ENCODE measurements at places on chromosomes 4 and X. TPM values are rescaled to one million over a fixed set of nuclear protein-coding genes. Genes with fewer than 3 reads are reported as not detected.
A peak's percentile ranks its signal among the peaks of the same experiment; 100 is the strongest.

Gene GABRQ
- total RNA-seq, result not detected

Gene TBC1D9
- 39.5 TPM for total RNA-seq

Gene L1CAM
- 1.2 TPM for total RNA-seq

Gene XAGE2
- total RNA-seq, result 5.2 TPM

Gene FAM53A
- 2.8 TPM for total RNA-seq

Gene ADH7
- total RNA-seq, result not detected

Gene HTN3
- not detected for total RNA-seq

- H3K4me3 ChIP-seq, result no peak overlapping the region
- H3K27me3 ChIP-seq, result no peaks in the 10 kb centered on the region
- no peaks in the 10 kb centered on the region for H3K4me1 ChIP-seq
These were observed 113.8 kb downstream of the PCDH19 start for GRCh38 chrX:100296183-100296753.

DNA sequence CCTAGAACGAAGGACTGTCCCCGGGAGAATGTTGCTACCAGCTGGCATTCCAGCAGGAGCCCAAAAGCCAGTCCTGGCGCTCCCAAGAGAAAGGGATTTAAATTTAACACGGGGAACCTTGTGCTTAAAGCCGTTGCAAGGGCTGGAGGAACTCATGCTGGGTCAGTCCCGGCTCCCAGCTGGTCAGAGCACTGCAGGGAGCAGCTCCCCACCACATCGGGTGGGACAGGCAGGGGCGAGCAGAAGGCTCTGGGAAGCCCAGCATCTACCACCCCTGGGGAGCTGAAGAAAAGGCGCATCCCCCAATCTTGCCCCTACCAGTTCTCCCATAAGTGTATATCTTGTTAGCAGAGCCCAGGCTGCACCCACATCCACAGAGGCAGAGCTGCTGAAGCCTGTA is 15.7 kb downstream of the CFAP99 start:
- no peak overlapping the region for H3K27ac ChIP-seq
- H3K4me3 ChIP-seq, result no peak overlapping the region
- no peaks in the 10 kb centered on the region for H3K4me1 ChIP-seq
- no peaks in the 10 kb centered on the region for H3K27me3 ChIP-seq

GRCh38 chr4:151304226-151304625 is 21.2 kb downstream of the SH3D19 start:
- no peak overlapping the region for H3K27ac ChIP-seq
- H3K36me3 ChIP-seq, result no peaks in the 10 kb centered on the region
- peaks cover 4% of the 10 kb centered on the region for H3K4me1 ChIP-seq
- no peak for DNase-seq
- no peak overlapping the region for H3K4me3 ChIP-seq

DNA sequence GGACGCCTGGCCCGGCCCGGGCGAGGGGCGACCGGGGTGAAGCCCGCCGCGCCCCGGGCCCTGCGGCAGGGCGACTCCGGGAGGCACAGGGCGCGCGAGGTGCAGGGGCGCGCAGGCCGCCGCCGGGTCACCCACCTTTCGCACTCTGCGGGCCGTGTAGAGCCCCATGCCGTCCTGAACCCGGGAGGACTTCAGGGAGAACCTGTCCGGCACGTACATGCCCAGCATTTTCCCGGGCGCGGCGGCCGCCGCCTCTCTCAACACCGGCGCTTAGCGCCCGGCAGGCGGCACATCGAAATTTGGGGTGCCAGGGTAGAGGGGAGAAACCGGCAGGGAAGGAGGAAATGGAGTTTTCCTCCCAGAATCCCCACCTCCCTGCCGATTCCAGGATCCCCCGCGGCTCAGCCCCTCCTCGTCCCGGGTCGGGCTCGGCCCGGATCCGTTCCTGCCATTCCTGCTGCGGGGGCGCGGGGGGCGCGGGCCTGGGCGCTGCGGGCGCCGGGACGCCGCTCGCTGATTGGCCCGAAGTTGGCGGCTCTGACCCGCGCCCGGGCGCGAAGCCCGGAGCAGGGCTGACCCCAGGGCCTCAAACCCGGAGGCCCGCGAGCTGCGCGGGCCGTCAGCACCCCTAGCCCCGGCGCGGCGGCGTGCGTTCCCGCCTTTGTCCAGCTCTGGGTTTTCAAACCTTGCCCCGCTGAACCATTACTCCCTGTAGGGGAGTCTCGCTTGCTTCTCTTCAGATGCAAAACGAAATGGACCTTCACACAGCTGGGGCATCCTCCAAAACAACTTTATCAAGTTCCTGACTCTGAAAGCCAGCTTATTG is at the start of gene PRDM5:
Gene PRDM5 (minus strand): TSS at position 346 of the 826 bp plus-strand sequence. CDS start 118 bp downstream, at position 228.
- DNase-seq, result peak; percentile 88
- H3K27me3 ChIP-seq, result no peaks in the 10 kb centered on the region
- H3K4me3 ChIP-seq, result peak within 1 kb of the TSS; percentile 69
- H3K27ac ChIP-seq, result peak within 1 kb of the TSS; percentile 93
- H3K36me3 ChIP-seq, result no peaks in the 10 kb centered on the region

GRCh38 chr4:109801099-109801789 is 555 bp downstream of the CFI start:
- H3K36me3 ChIP-seq, result no peaks in the 10 kb centered on the region
- H3K27me3 ChIP-seq, result no peaks in the 10 kb centered on the region
- peak overlapping the region; percentile 32 for H3K27ac ChIP-seq

DNA sequence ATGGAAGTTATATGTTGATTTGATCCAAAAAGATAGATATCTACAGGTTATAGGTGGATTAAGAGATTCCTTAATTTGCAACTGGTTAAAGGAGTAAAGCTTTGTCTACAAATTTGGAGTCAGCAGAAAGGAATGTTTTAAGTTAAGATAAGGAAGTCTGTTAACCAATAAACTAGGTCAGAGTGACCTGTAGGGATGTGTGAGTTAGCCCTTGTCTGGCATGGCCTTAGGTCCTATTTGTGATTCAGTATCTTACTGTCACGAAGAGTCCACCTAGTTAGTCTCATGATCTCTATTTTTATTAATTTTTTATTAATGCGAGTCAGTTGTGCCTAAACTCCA is 230.8 kb downstream of the INPP4B start:
- no peaks in the 10 kb centered on the region for H3K27me3 ChIP-seq
- no peak for DNase-seq
- no peak overlapping the region for H3K4me3 ChIP-seq
- H3K27ac ChIP-seq, result no peak overlapping the region

DNA sequence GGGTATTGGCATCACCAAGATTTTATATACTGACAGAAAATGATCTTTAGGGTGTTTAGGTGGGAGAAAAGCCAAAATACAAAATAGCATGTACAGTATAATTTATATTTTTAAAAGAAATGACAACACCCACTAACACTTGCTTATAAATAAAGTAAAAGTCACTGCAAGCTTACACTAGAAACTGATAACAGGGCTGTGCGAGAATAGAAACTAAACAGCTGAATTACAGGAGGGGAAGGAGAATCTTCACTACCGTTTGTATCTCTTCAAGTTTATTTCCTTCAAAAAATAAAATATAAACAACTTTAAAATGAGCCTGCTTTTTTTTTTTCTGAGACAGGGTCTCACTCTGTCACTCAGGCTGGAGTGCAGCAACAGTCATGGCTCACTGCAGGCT is 22.8 kb downstream of the GRSF1 start:
- no peak for DNase-seq
- H3K4me1 ChIP-seq, result no peaks in the 10 kb centered on the region
- no peak overlapping the region for H3K27ac ChIP-seq
- H3K36me3 ChIP-seq, result peaks cover 37% of the 10 kb centered on the region
- H3K27me3 ChIP-seq, result no peaks in the 10 kb centered on the region
- no peak overlapping the region for H3K4me3 ChIP-seq

DNA sequence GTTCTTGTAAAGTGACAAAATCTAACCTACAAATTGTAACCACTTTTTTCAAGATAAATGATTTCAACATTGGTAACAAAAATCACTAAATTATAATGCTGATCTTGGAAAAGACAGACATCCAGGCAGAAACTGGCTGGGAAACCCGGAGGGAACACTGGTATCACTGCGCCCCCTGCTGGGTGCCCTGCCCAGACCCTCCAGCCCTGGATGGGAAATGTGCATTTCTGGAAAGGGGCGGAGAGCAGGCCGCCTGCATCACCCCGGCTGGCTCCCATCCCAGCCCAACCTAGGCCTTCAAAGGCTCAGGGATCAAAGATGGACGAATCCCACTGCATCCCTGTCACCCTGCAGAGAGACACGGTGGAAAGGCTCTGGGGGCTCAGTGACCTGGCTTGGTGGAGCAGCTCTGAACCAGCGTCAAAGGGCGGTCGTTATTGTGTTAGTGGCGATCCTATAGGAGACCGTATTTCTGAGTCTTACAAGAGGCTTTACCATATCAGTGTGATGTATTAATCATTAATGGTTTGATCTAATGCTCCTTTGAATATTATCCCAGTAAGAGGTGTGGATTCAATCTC is 37.3 kb downstream of the ACOX3 start:
- no peak overlapping the region for H3K4me3 ChIP-seq
- H3K27me3 ChIP-seq, result no peaks in the 10 kb centered on the region
- DNase-seq, result peak; percentile 89

DNA sequence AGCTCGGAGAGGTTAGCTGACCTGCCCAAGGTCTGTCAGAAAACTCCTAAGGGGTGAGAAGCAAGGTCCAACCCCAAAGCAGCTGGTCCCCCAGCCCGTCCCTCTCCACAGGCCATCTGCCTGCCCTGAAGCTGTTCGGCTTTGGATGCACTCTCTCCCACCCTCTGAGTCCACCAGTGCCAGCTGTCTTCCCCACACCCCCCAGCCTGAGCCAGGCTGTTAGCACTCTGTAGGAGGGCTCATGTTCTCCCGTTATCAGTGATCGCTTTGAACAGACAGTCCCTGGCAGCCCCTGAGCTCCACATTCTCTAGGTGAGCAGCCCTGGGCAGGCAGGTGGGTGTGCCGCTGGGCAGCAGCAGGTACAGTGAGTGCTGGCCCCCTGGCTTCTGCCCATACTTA is 16.0 kb downstream of the ZNF185 start:
- DNase-seq, result no peak
- H3K27me3 ChIP-seq, result no peaks in the 10 kb centered on the region

GRCh38 chrX:65035446-65035770 is 59.2 kb upstream of the ZC4H2 start:
- no peaks in the 10 kb centered on the region for H3K36me3 ChIP-seq
- H3K4me3 ChIP-seq, result peak overlapping the region; percentile 55
- no peaks in the 10 kb centered on the region for H3K27me3 ChIP-seq
- H3K4me1 ChIP-seq, result no peaks in the 10 kb centered on the region
- H3K27ac ChIP-seq, result peak overlapping the region; percentile 75

- no peaks in the 10 kb centered on the region for H3K36me3 ChIP-seq
- DNase-seq, result no peak
- no peaks in the 10 kb centered on the region for H3K27me3 ChIP-seq
- no peaks in the 10 kb centered on the region for H3K4me1 ChIP-seq
- H3K27ac ChIP-seq, result no peak overlapping the region
These were observed 53.8 kb downstream of the HADH start for GRCh38 chr4:108043526-108043925.

DNA sequence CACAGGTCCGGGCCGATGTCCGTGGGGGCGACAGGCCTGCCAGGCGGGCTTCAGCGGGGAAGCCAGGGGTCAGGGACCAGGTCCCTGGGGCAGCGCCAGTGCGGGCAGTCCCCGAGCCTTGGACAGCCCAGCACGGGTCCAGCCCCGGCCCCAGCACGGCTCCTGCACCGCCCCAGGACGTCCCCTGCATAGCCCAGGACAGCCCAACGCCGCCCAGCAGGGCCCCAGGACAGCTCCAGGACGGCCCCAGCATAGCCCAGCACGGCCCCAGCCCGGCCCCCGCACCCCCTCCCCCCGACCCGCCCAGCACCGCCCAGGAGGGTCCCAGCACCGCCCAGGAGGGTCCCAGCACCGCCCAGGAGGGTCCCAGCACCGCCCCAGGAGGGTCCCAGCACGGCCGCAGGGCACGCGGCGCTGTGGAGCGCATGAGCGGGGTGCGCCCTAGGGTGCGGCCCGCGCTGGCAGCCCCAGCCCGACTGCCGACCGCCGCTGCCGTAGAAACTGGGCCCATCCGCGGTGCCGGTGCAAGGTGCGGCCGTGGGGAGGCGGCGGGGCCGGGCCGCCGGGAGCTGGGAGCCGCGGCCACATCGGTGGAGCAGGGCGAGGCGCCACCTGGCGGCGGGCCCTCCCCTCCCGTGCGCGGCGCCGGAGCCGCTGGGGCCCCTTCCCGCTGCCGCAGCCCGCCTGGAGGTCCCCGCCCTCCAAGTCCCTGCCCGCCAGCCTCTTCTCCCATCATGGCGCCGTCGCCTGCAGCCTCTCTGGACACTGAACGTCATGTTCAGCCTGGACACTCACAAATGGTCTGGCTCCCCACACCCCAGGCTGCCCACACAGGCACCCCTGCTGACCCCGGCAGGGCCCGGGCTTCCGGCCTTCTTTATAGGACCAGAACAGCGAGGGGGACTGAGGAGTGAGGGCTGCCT is 106.8 kb upstream of the NKX1-1 start:
- DNase-seq, result peak; percentile 77
- peaks cover 47% of the 10 kb centered on the region for H3K27me3 ChIP-seq
- H3K36me3 ChIP-seq, result no peaks in the 10 kb centered on the region
- no peaks in the 10 kb centered on the region for H3K4me1 ChIP-seq

- peaks cover 42% of the 10 kb centered on the region for H3K4me1 ChIP-seq
- no peaks in the 10 kb centered on the region for H3K27me3 ChIP-seq
- H3K36me3 ChIP-seq, result no peaks in the 10 kb centered on the region
- DNase-seq, result no peak
- no peak overlapping the region for H3K4me3 ChIP-seq
- peak overlapping the region; percentile 55 for H3K27ac ChIP-seq
These were observed 7.0 kb downstream of the RTL5 start for GRCh38 chrX:72124540-72125201.

- no peaks in the 10 kb centered on the region for H3K4me1 ChIP-seq
- H3K27me3 ChIP-seq, result no peaks in the 10 kb centered on the region
- H3K36me3 ChIP-seq, result no peaks in the 10 kb centered on the region
These were observed 36.3 kb downstream of the ANXA10 start for GRCh38 chr4:168128601-168129000.

DNA sequence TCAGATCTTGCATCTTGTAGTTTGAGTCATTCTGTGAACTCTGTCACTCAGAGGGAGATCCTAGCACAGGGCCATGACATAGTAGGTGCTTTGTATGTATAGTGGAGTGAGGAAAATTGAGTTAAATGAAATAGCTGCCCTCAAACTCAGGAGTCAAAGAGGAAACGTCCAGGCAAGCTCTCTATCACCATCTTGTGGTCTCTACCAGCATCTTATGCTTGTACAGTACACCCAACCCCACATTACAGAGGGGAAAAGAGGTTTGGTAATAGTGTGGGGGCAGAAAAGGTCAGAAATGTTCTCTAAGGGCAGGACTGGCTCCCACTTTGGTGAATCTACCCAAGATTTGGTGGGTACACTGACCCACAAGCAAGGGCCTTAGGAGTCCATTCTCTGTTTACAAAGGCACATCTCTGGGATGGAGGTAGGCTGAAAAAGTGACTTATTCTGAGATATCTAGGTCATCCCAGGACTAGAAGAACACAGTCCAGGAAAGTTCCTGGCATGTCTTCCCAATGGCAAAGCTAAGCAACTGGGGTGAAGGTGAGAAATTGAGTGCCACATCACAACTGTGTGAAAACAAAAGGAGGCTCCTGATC is 131.8 kb downstream of the OR13H1 start:
- DNase-seq, result no peak
- H3K36me3 ChIP-seq, result no peaks in the 10 kb centered on the region
- H3K27me3 ChIP-seq, result no peaks in the 10 kb centered on the region
- no peaks in the 10 kb centered on the region for H3K4me1 ChIP-seq
- no peak overlapping the region for H3K27ac ChIP-seq

GRCh38 chrX:133085785-133086184 is 11.1 kb downstream of the USP26 start:
- no peak overlapping the region for H3K27ac ChIP-seq
- no peak overlapping the region for H3K4me3 ChIP-seq
- DNase-seq, result no peak
- H3K4me1 ChIP-seq, result no peaks in the 10 kb centered on the region
- no peaks in the 10 kb centered on the region for H3K27me3 ChIP-seq
- no peaks in the 10 kb centered on the region for H3K36me3 ChIP-seq

GRCh38 chr4:90889171-90889570 is 762.0 kb downstream of the CCSER1 start:
- no peaks in the 10 kb centered on the region for H3K4me1 ChIP-seq
- no peaks in the 10 kb centered on the region for H3K27me3 ChIP-seq
- no peak overlapping the region for H3K4me3 ChIP-seq
- DNase-seq, result no peak

All from upper lobe of right lung (tissue), 1 donor.